ENCODE measurements at places on chromosomes 1 and 21.

- no peak for DNase-seq
Observed at GRCh38 chr1:17742583-17742982, 12.6 kb upstream of the ACTL8 start.

DNA sequence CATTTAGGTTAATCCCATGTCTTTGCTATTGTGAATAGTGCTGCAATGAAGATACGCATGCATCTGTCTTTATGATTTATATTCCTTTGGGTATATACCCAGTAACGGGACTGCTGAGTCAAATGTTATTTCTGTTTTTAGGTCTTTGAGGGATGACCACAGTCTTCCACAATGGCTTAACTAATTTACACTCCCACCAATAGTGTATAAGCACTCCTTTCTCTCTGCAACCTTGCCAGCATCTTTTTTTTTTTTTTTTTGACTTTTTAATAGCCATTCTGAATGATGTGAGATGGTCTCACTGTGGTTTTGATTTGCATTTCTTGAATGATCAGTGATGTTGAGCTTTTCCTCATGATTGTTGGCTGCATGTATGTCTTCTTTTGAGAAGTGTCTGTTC is 33.5 kb downstream of the ASH1L start:
- no peak for DNase-seq

- no peak for DNase-seq
Observed at GRCh38 chr1:172733815-172734214, 74.9 kb downstream of the FASLG start.

DNA sequence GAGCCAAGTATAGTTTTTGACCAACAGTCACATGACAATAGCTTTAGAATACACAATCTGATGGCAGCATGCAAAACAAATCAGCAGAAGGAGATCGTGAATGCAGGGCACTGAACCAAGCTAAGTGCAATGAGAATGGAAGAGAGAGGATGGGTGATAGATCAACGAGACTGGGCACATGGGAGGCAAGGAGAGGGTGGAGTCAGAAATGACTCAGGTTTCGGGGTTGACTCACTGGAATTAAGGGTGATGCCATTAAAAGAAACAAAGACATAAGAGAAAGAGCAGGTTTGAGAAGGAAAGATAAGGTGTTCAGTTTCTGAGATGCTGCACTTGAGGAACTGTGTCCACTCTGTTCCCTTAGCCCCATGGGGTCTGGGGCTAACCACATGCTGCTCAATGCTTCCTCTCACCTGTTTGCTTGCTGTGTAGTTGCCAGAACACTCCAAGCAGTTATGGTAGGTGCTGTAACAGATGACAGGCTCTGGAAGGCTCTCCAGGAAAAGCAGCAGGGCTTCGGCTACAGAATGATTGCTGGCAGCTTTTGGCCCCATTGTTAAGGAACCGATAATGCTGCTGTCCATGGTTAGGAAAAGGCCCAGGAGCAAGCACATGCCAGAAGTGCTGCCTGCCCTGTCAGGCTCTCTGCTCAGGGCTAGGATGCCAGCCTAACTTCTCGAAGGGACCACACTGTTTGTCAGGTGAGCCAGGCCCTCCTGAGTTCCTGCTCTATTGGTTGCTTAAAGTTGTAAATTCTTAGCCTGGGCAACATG is 6.1 kb upstream of the MTF1 start:
- DNase-seq, result no peak

DNA sequence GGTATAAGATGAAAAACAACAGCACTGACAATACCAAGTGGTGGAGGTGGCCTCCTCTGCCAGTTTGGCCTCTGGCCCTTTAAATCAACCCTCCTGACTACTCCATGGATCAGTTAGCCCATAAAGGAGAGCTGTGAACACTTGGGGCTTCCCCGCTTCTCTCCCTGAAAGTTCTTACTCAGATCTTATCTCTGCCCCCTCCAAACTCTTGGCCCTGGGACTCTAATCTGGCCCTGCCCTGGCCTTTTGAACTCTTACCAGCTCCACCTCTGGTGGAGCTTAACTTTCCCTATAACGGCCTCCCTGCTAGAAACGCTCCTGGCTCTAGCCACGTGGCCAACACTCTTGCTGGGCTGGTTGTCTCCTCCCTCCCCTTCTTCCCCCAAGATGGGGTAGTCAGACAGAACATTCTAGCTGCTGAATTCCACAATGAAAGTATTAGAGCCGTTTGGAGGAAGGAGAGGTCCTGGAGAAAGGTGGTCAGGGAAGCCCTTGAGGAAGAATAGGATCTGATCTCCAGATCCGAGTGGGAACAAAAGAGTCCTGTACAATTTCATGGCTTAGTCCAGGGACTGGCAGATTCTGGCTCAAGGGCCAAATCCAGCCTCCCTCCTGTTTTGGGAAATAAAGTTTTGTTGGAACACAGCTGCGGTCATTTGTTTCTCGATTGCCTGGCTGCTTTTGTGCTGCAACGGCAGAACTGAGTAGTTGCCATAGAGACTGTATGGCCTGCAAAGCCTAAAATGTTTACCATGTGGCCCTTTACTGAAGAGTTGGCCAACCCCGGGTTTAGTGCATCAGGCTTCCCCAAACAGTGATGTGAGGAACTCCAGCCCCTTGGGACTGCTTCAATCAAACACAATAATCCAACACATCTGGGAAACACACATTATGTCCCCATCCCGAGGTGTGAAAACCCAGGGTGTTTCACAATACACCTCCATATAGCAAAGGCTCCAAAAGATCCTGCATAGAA is 9.5 kb upstream of the PIGR start:
- no peak for DNase-seq

GRCh38 chr1:214400131-214400530 is 119.2 kb downstream of the SMYD2 start:
- no peak for DNase-seq

GRCh38 chr1:39230261-39231190 is 26.0 kb downstream of the MACF1 start:
- DNase-seq, result no peak

DNA sequence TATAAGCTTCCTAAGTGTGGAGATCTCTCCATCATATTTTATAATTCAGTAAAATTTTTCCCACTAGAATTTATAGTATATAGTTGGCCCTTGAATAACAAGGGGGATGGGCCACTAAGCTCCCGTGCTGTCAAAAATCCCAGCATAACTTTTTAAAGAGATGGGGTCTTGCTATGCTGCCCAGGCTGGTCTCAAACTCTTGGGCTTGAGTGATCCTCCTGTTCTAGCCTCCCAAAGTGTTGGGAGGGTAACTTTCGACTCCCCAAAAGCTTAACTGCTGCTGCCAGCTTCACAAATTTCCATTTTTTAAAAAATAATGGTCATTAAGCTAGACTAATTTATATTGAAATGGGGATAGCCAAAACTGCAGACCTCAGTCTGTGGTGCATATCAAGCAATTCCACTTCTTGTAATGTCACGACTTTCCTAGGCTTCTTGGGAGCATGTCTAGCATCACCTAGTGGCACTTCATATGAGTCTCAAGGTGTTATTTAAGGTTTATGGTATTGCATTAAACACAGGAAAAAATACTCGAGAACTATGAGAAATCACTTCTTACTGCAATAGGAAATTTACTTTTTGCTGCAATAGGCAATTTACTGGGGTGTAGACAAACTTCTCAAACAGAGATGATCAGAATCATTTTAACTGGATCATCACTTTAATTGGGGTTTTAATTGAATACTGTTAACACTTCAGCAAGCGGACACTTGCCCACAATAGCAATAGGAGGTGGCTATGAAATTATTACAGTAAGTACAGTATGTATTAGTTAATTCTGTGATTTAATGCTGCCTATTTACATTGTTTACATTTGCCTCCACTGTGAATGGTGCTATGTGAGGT is 19.3 kb upstream of the ACTA1 start:
- DNase-seq, result no peak

GRCh38 chr1:164683235-164683634 is 124.3 kb downstream of the PBX1 start:
- DNase-seq, result no peak

DNA sequence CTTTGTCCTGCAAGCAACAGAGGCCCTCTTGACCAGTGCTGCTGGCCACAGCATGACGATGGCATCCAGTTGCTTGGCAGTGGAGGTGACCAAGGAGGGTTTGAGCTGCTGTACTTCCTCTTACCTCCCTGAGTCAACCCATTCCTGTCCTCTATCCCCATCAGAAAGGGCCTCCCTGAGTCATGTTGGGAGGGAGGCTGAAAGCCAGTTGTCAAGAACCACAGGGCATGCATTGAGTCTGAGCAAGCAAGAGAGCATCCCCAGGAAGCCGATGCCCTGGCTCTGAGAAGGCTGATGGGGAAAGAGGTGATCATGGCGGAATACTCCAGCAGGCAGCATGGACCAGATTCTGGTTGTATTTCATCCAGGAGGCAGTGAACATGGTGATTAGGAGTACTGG is 69.6 kb downstream of the LACTBL1 start:
- no peak for DNase-seq

DNA sequence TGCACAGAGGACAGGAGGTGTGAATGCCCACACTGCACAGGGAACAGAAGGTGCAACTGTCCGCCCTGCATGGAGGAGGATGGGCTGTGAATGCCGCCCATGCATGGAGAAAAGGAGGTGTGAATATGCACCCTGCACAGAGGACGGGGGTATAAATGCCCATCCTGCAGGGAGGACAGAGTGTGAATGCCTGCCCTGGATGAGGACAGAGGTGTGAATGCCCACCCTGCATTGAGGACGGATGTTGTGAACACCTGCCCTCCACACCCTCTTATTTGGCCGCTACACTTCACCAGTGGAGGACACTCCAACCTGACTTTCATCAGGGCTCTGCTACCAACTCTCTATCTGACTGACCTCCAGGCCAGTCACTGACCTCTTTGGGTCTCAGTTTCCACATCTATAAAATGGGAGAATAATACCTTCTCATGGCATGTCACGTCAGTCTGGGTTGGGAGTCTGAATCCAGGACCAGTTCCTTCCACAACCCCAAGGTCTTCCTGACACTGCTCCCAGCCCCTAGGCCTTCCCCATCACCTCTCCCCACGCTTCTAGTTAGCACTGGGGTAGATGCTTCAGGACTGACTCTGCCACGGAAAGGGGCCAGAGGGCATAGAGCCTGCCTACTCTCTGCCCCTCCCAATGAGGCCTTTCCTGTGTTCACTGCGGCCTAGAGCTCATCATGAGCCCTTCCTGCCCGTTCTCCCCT is 28.4 kb downstream of the ZBTB17 start:
- no peak for DNase-seq

- DNase-seq, result no peak
Observed at GRCh38 chr1:60470246-60470645, 396.7 kb upstream of the C1orf87 start.

GRCh38 chr1:109267743-109268300 is 15.1 kb downstream of the PSRC1 start:
- no peak for DNase-seq

GRCh38 chr21:44919111-44919912 is 1.4 kb downstream of the ITGB2 start:
- no peak for DNase-seq

GRCh38 chr1:48808496-48808895 is 31.8 kb upstream of the BEND5 start:
- DNase-seq, result no peak

- no peak for DNase-seq
Observed at GRCh38 chr1:202034149-202034682, 23.8 kb downstream of the ELF3 start.

DNA sequence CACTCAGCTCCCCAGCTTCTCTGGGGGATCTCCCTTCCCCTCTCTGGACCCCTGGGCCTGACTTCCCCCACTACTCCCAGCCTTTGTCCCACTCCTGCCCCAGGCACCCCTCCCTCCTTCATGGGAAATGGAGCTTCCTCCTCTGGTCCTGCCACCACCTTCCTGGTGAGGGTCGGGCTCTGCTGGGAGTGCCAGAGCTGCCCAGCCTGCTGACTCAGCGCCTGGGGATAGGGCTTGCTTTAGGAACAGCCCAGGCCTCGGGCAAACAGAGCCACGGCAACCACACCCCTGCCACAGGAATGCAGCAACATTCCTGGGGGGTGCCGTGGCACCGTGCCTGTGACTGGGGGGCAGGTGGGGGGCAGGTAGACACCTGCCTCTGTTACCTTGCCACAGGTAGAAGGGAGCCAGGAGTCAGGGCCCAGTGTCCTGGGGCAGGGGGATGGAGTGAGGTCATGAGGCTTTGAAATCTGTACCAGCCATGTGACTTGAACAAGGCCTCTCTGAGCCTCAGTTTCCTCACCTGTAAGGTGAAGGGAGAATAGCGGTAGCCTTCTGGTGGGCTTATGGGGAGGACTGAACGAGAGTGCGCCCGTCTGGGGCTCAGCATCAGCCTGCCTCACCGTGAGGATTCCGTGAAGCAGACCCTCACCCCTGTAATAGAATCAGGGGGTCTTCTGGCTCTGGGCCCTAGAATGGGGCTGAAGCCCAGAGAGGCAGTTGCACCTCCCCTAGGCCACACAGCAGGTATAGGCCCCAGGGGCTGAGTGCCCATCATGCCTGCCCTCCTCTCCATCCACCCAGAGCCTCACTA is 17.8 kb upstream of the EPHA2 start:
- DNase-seq, result no peak
